IPS DF 19.7 (cell line): ENCODE measurements at places on chromosomes 5 and 9.

- no peak for DNase-seq
Measured at GRCh38 chr5:144329681-144330080, 159.0 kb downstream of the KCTD16 start.

GRCh38 chr9:28792716-28793115 lies 1219.4 kb upstream of the C9orf72 start:
- DNase-seq = no peak

DNA sequence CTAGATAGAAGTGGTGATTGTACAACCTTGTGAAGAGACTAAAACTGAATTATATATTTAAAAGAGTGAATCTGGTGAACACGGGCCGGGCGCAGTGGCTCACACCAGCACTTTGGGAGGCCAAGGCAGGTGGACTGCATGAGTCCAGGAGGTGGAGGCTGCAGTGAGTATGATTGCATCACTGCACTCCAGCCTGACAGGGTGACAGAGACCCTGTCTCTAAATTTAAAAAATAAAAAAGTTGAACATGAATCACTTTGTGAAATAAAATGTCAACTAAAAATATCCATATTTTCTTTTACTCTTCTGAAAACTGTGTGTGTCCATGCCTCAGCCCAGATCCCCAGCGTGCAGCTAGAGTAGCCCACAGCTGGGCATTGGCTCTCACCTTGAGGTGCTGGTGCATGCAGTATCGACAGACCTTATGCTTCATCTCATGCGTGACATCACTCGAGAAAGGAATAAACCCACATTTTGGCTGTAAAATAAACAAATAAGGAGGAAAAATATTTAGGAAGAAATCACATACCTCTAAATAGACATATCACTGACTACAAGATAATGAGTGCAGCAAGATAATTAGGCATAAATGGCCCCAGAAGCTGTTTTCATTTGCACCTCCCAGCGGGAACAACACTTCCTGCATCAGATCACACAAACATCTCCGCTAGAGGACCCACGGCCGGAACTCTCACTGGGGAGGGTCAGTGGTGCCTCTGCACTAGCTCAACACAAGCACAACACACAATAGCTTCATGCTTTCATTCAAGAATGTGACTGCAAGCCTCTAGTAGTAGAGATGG lies 22.1 kb downstream of the IPPK start:
- DNase-seq = no peak

DNA sequence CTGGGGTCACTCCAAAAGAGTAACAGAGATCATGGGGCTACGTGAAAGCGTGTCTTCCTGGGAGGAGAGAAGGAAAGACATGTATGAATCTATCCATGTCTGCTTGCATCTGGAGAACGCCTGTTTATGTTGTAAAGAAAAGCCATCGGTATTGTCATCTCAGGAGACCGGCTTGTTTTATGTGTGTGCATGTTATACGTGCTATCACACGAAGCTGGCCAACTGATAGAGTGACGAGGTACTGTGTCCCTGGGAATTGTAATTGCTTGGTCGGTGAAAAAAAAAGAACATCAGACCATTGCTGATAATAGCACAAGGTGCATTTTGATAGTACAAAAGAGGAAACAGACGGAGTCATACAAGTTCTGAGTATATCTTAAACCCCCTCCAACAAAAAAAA lies 370 bp upstream of the CDH6 start:
- no peak for DNase-seq

- DNase-seq = no peak
Measured at GRCh38 chr9:32486839-32487562, 39.0 kb downstream of the RIGI start.

DNA sequence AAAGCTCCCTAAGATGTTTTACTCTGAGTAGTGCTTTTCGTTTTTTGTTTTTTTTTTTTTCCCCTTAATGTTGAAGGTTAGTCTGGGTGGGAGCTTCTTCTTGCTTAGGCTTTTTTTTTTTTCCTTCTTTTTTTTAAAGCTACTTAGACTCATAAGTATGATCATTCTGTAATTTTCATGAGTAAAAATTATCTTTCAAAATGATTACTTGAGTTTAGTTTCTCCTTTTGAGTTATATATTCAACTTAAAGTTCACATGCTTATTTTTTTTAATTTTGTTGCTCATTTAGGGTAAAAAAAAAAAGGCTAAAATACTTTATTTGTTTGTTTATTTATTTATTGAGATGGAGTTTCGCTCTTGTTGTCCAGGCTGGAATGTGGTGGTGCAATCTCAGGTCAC lies 2.9 kb downstream of the RBM27 start:
- DNase-seq = no peak

DNA sequence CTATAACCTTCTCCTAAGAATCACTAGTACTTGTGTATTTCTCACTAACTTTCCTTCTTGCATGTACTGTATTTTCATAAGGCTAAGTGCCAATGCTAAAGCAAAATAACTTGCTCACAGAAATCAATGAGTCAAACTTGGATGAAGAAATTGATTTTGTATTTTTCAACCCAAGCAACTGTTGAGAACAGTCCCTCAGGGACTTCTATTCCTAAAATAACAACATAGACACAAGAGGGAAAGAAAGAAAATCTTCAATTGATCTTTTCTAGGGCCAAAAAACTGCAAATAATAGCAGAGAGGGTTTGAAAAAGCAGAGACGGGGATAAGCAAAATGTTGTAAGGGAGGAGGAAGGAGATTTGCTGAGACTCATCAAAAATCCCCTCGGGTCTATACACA lies 69.8 kb downstream of the HABP4 start:
- DNase-seq = no peak
